Nephron progenitor cell (in vitro differentiated cells): ENCODE measurements at places on chromosomes 1 and 21.
A peak's percentile ranks its signal among the peaks of the same experiment; 100 is the strongest.

DNA sequence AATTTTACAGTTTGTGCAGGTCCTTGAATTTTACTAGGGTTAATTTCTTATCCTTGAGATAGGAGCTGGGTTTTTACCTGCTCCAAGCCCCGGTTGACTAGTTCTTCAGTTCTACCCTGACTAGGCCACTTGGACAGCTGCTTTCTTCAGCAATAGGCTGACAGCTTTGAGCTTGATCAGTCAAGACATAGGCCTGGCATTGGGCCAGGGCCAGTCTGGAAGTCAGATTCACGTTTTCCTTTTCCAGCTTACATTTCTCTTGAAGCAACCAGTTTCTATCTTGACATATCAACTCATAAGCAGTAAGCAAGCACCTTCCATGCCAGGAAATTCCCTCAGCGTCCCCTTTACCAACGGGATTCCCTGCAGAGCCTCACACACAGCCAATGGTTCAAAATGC, 63.7 kb upstream of the AJAP1 start:
- DNase-seq = no peak

DNA sequence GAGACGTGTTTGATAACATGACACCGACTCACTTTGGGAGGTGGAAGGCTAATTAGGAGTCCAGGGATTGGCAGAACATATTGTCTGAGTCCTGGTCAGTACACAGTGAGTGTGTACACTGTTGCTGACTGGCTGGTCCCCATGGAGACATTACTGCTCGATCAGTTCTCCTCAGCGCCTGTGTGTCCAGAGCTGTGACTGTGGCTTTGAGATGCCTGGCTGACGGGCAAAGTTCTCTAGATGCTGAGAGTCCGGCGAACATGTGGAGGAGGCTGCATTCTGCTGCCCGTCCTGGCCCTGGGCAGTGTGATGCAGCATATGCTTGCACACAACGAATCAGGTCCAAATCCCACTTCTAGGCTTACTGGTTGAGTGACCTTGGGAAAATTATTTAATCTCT, 280.1 kb upstream of the ST6GALNAC5 start:
- no peak for DNase-seq

GRCh38 chr21:45451091-45451740, 46.3 kb downstream of the COL18A1 start:
- no peak for DNase-seq

DNA sequence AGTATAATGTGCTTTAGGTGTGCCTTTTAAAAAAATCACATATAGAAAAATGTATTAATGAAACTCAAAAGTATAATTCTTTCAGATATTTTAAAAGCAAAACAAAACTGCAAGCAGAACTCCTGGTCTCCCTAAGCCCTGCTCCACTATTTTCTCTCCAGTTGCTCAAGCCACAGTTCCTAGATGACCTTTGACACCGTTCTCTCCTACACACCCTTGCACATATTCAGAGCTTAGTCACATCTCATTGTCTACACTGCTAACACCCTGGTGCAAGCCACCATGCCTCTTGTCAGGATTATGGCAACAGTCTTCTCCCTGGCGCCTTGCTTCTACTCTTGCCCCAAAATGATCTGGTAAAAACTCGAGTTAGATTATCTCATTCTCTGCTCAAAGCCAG, 50.2 kb upstream of the ROR1 start:
- no peak for DNase-seq

- DNase-seq = no peak
These were observed 15.8 kb upstream of the TRIM45 start for GRCh38 chr1:117137281-117137855.

DNA sequence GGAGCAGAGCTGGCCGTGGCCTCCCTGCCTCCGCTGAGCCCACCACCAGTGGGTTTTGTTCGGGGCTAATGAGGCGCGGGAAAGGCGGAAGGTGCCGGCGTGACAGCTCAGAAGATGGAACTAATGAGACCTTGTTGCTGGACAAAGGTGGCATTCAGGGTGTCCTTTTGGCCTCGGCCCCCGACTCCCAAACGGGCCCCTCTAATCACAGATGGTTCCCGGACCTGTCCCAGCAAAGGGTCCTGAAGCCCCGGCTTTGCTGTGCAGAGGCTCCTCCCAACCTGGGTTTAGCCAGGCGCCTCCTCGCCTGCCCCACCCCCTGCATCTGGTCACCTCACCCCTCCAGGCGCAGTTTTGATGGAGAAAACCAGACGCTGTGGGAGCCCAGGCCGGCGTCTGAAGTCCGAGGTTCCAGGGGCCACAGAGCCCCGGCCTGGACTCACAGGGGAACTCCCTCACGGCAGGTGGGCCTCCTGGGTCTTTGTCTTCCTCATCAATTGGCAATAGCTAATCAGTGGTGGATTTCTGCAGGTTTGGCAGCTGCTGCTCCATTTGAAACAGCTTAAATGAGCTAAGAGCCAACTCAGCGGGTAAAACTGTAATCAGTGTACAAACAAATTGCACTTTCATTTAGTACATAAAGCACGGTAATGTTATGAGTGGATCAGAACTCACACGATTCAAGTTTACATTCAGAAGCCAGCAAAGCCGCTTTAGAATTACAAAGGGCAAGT, 44.3 kb upstream of the ADARB1 start:
- peak; percentile 36 for DNase-seq

- DNase-seq = no peak
These were observed 41.0 kb upstream of the JUN start for GRCh38 chr1:58824753-58825389.

DNA sequence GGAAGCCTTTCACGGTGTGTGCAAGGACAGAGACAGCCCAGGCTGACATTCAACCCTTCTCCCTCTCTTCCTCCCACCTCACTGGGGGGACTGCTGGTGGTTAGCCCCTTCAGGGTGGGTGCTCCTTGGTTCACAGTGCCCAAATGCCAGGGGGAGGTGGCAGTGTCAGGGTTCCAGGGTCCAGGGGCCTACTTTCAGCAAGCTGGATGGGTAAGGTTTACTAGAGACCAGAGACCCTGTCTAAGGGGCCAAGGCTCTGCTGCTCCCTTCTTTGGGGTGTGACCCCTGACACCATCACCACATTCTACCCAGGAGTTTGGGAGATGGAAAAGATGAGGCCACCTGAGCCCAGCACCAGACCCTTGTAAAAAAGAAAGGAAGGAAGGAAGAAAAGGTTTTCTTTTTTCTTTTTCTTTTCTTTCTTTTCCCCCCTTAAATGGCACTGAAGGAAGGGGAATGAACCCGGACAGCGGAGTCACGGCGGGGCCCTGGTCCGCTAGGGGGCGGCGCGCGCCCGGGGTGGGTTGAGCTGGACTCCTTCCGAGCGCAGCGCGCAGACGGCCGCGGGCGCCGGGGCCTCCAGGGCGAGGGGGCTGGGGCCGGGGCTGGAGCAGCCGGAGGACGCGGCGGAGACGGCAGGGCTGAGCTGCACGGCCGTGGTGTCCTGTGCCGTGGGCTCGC, 18.8 kb downstream of the KNCN start:
- peak; percentile 89 for DNase-seq
